HepG2 (cell line): ENCODE measurements at places on chromosomes 6 and 20.

GRCh38 chr6:147156218-147156617 is 48.0 kb upstream of the STXBP5 start:
- DNase-seq, result no peak

- DNase-seq, result no peak
Measured at GRCh38 chr6:43361269-43361668, 8.2 kb downstream of the ZNF318 start.

DNA sequence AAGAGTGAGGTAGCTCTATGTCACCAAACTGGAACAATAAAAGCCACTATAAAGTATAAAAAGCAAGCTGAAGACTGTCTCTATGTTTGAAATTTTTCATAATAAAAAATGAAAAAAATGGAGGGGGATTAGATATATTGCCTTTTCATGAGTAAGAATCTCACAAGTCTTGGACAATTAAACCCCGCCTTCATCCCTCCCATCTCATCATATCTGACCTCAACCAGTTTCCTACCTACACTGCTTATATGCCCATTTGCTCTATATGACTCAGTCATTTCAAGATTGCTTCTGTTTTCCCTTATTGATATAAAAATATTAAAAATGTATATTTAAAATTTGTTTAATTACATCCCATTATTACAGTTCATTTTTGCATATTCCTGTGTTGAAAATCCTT is 2.9 kb upstream of the TRIM39 start:
- DNase-seq, result no peak

GRCh38 chr6:26597821-26598220 is 1.1 kb downstream of the ABT1 start:
- DNase-seq, result no peak

DNA sequence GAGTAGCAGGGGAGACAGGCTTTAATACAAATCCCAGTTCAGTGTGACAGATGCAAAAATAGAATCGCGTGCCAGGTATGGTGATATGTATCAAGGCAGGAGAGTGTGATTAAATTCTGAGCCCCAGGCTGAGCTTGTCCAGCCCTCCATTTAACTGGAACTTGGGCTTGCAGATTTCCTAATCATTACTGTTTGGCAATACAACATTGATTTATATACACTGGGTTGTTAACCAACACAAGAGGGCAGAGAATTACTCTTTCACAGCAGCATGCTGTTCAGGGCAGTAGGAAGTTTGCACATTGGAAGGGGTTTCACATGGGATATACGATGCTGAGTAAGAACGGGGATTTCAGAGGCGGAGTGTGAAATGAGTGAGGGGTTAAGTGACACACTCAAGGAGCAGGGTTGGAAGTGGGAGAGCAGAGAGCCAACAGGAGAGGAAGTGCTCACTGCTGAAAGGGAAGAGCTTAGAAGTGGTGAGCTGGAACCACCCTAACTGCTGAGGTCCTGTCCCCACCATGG is 70.8 kb upstream of the ATXN1 start:
- no peak for DNase-seq

DNA sequence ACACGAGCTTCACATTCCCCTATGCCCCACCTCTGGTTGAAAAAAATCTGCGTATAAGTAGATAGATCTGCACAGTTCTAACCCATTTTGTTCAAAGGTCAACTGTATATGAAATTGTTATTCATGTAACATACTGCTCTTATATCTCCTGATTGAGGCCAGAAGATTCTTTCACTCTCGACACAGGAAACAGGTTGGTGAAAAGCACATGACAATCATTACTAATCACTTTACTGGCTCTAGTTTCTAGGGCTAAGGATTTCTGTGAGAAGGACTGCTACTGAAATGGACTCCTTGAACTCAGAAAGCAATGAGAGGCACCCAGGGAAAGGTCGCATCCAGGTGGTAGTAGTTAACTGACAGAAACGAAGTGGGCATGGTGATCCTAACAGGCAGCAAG is 21.7 kb downstream of the PDSS2 start:
- DNase-seq, result no peak

GRCh38 chr6:159097256-159097655 is 52.5 kb upstream of the TAGAP start:
- DNase-seq, result no peak

GRCh38 chr20:48750941-48751635 is 76.7 kb downstream of the PREX1 start:
- DNase-seq, result no peak

DNA sequence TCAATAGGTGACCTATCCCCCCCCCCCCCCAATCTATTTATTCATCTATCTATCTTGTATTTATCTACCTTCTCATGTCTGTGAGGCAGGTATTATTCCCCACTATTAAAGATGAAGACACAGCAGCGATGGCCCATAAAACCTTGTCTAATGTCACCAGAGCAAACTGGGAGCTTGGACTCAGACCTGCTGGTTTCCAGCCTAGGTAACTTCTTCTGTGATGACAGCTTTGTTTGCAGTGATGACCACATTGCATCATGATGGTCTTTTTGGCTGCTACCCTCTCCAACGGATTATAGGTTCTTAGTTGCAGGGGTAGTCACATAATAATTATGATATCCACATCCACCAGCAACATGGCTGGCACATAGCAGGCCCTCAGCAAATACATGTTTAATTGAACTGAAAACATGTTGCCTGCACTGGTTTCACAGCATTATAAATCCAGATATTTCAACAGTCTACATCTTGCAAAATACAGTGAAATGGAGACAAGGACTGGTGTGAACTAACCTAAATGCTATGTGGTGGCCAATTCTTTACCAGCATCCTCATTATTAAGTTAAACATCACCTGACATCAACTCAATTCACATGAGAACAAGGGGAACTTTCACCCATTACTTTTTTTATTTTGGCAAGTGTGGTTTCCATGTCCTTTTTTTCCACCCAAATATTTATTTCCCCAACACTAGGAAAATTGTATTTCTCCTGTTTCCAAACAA is 712.5 kb upstream of the NRSN1 start:
- DNase-seq, result no peak

DNA sequence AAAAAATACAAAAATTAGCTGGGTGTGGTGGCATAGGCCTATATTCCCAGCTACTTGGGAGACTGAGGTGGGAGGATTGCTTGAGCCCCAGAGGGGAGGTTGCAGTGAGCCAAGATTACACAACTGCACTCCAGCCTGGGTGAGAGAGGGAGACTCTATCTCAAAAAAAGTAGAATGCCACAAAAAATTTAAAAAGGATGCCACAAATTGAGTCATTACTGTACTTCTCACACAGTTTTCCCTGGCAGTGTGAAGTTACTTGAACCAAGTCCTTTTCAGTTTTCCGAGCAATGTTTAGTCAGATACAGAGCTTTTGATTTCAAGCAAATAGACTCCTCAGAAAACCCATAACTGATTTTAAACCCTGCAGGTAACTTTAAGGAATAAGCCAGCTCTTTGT is 53.3 kb downstream of the TNFRSF21 start:
- DNase-seq, result no peak

DNA sequence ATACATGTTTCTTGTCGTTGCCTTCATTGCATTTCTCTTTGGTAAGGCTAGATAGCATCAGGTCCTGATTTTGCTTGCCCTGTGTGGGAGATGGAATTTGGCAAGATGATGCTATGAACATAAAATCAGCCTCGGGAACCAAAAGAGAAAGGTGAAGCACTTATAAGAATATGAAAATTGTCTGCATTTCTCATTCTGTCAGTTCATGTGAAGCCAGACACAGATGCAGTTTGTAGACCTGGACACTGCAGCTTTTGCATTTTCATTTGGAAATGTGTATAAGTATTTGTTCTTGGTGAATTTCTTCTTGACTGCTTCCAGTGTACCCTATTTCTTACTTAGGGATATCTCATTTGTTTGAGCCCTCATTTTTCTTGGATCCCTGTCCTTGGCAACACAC is 1.3 kb downstream of the YWHAB start:
- DNase-seq, result no peak

GRCh38 chr6:151349651-151350270 is 41.6 kb downstream of the ZBTB2 start:
- no peak for DNase-seq

- DNase-seq, result no peak
Measured at GRCh38 chr20:62069741-62070216, 4.1 kb upstream of the TAF4 start.

DNA sequence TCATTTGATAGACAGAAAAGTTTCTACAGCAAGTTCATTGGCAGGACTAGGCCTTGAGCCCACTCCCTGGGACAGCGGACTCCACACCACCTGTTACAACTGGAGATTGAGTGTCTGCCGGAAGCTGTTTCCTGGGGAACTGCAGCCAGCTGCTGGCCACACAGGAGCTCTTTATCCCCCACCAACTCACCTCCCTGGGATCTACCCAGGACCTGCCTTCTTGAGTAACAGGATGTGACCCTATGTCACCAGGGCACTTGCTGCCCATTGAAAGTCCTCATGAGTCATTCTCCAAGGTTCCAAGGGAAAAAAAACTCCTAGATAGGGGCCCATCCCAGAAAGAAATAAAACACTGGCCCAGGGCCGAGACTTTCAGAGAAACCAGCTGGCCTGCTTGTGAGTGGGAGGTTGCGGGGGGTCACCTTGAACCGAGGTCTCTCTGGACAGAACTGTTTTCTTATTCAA is 37.4 kb upstream of the SLC9A8 start:
- peak; percentile 96 for DNase-seq

DNA sequence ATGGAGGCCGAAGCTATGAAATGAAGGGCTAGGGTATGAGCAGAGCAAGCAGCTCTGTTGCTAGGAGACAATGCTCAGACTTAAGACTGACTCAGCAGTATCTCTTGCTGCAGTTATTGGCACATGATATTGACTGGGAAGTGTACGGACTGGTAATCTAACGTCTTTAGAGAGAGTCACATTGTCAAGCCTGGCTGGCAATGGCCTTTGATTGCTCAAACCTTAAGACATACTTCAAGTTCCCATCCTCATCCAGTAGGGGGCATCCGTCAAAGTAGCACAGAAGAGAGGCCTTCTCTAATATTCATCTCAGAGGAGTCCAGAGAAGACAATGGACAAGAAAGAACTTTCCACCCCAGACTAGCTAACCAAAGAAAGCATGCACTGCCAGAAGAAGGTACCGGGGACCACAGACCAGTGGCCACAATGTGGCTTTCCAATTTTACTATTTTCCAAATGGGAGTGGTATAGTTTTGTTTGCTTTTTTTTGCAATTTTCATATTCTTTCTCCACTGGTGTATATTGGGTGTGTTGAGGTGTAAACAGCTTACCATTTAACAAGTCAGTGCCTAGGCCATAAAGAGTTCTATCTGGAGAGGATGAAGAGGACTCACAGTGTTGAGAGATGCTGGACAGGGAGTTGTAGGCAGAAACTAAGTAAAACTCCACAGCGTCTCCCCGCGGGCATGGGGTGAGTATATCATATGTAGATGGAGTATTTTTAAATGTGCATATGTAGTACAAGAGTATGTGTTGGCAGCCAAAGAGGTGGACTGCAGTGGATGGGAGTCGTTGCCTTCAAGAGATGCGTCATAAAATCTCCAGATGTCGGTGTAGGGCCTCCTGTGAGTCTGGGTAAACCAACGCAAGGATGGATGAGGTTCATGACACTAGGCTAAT is 36.7 kb downstream of the LRFN2 start:
- DNase-seq, result peak; percentile 54

DNA sequence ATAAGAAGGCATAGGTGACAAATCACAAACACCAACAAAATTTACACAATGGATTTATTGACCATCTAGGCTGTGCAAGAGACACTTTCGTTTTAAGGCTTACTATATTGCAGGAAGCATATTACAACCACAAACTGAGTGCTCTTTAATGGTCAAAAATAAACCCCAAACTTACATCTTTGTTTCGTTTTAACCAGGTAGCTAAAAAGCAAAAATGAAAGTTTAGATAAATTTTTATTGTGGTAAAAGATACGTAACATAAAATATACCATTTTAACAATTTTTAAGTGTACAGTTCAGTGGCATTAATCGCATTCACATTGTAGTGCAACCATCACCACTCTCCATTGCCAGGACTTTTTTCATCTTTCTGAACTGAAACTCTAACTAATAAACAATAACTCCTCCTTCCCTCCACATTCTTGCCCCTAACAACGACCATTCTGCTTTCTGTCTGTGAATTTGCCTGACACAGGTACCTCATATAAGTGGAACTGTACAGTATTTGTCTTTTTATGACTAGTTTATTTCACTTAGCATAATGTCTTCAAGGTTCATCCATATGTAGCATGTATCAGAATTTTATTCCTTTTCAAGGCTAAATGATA is 32.3 kb upstream of the DUSP22 start:
- no peak for DNase-seq

GRCh38 chr20:25226433-25227316 is 21.2 kb upstream of the PYGB start:
- no peak for DNase-seq

GRCh38 chr6:69880601-69881000 is 14.2 kb downstream of the COL19A1 start:
- DNase-seq, result no peak

DNA sequence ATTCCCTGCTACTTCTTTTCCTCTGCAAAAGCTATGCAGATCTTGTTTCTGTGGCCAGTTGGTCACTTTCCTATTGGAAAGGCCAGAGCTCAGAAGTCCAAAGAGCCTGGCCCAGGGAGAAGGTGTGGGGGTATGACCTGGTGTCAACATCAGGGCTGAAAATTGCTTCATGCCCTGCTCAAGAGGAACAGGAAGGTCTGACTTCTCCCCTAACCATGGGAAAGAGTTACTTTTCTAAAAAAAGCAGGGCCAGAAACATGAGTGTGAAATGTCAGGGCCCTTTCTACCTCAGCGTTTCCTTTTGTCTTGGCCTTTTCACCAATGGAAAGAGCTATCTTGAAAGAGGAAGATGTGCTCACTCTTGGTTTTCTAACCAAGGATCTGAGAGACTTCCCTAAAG is 117.4 kb downstream of the MAFB start:
- DNase-seq, result no peak

DNA sequence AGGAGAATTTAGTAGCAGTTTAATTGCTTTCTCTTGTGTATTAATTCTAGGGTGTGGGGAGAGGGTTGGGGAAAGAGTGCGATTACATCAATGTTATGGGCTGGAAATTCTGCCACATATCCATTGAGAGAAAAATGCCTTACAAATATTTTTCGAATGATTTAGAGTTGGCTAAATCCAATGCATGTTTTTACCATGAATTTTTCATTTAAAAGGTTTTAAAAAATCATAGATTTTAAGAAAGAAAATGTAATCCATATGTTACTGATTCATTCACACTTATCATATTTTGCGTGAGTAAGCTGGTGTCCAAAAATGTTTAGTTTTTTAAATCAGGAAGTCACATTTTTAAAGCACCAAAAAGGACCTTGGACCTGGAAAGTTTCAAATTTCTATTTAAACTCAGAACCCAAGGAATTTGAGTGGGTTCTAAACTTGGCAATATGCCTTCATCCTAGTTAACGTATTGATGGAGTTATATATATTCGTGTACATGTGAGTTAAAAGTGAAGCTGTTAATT is 627.4 kb upstream of the CITED2 start:
- DNase-seq, result no peak

GRCh38 chr6:81766482-81767069 is 14.1 kb upstream of the TENT5A start:
- DNase-seq, result peak; percentile 78

GRCh38 chr20:25038103-25038410 is 19.9 kb downstream of the ACSS1 start:
- DNase-seq, result no peak

GRCh38 chr6:11164717-11165646 is 53.5 kb upstream of the ERVFRD-1 start:
- DNase-seq, result peak; percentile 54

GRCh38 chr20:38905375-38905774 is 20.8 kb upstream of the FAM83D start:
- no peak for DNase-seq

- DNase-seq, result no peak
Measured at GRCh38 chr6:119037941-119038623, 40.4 kb downstream of the FAM184A start.

- DNase-seq, result no peak
Measured at GRCh38 chr6:116313101-116313776, 33.5 kb upstream of the TSPYL1 start.

GRCh38 chr20:58571356-58571692 is 56.1 kb upstream of the APCDD1L start:
- no peak for DNase-seq
